ENCODE measurements at places on chromosomes 3 and 15.

GRCh38 chr3:30161375-30161774, 445.0 kb upstream of the TGFBR2 start:
- DNase-seq, result peak; percentile 26

GRCh38 chr3:179603831-179604230, 607 bp downstream of the MRPL47 start:
- DNase-seq, result no peak

DNA sequence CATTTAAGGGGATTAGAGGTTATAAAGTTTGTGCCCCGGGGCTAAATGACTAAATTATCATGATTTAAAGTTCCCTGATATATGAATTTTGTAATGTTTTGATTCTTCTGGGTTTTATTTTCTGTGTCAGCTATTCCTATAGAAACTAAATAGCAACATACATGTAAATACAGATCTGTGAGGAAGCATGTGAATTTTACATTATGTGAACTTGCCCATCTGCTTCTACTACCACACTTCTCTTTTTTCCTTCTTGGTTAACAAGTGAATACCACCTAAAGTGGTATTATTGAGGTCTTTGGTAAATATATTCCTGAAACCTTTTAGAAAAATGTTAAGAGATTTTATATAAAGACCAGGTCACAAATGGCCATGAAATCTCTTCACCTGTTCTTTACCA, 29.3 kb downstream of the SLMAP start:
- DNase-seq, result no peak

GRCh38 chr15:40290918-40291574, 8.2 kb upstream of the ANKRD63 start:
- DNase-seq, result no peak

DNA sequence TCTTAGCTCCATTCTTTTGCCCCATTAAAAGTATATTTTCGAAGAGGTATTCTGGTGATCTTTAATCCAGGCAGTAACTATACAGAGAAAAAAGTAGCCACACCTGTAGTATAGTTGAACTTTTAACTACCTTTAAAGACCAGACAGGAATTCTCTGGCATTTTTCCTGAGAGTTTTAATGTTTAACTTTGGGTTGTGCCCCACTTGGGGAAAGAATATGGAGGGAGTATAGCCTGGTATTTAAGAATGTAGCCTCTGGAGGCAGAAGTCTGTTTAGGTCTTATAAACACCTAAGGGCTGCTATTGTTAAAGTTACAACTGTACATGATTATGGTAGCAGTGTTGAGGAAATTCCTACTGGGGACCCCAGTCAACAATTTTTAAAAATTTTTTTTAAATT, 19.3 kb downstream of the C3orf85 start:
- DNase-seq, result no peak

GRCh38 chr15:92569778-92570177, 85.8 kb downstream of the FAM174B start:
- DNase-seq, result no peak

GRCh38 chr15:51314391-51315337, 23.7 kb downstream of the CYP19A1 start:
- DNase-seq, result no peak

DNA sequence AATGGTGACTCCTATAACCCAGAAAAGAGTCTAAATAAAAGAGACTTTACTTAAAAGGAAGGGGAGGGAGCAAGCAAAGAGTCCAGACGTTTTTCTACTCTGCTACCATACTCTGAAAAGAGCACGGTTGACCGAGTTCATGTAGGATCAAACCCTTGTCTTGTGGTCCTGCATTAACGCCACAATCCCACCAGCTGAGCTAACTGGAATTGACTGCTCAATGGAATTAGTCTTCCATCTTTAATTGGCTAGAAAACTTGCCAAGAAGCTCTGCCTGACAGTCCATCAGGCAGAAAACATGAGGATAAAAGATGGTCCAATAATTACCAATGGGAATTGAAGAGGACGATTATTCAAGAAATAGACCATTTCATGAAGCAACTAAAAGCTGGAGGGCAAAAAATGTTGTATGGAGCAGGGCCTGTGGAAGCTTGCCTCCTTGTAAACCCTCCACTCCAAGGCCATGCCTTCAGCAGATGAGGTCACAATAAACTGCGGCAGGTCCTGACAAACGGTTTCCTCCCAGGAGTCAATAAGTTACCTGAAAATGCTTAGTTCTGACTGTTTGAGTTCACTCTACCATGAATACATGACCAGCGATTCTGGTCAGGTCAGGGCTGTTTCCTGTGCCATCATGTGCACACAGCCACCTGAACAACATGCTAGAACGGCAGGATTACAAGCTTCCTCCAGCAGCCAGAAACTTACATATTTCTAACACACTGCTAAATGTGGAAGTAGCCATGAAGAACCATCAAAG, 35.6 kb upstream of the ARHGEF3 start:
- DNase-seq, result no peak

DNA sequence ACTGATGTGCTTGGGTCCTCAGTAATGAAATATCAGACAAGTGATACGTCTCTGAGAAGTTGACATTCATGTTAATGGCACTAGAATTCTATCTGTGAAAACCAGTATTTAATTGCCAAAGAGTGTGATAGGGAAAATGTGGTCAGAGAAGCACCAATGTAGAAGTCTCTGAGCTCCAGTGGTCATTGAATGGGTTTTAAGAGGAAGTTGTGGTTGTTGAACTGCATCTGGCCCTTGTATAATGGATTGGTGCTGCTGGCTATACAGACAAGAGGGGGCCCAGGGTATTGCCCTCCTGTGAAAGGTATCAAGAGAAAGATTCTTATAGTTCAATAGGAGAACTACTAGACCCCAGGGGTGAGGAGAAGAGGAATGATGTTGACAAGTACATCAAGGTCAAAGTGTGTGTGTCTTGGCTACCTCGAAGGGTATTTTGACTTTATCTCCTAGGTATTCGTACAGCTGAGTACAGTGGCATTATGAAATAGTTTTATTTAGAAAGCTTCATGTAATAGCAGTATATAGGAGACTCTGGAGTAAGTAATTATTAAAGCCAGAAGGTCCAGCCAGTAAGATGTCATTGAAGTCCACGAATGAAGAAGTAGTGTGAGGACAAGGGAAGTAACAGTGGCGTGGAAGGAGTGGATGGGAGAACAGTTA, 47.1 kb downstream of the CHD2 start:
- no peak for DNase-seq

- no peak for DNase-seq
These were observed 41.6 kb downstream of the ABCC5 start for GRCh38 chr3:183975981-183976662.

- no peak for DNase-seq
These were observed 81.6 kb downstream of the STT3B start for GRCh38 chr3:31614162-31614921.

DNA sequence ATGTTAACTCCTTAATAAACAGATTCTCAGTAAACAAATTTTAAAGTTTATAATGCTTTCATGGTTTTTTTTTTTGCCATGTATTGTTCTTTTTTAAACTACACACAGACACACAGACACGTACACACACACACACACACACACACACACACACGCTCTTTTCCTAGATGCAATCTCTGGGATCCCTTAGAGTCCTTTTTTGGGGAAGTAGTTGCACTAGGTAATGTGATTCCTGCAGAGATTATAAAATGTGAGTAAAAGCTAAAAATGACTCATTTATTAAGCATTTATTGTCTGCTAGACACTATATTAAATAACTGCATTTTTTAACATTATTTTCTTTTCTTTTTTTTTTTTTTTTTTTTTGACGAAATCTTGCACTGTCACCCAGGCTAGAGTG, 19.9 kb downstream of the NDUFB5 start:
- DNase-seq, result no peak

GRCh38 chr3:11548721-11549131, 95.0 kb downstream of the VGLL4 start:
- no peak for DNase-seq

All from pons (tissue), 1 donor.